ENCODE measurements at places on chromosomes 11 and 22.
A peak's percentile ranks its signal among the peaks of the same experiment; 100 is the strongest.

- DNase-seq, result peak; percentile 49
These were observed 585 bp downstream of the CYB5R3 start for GRCh38 chr22:42648368-42649245.

DNA sequence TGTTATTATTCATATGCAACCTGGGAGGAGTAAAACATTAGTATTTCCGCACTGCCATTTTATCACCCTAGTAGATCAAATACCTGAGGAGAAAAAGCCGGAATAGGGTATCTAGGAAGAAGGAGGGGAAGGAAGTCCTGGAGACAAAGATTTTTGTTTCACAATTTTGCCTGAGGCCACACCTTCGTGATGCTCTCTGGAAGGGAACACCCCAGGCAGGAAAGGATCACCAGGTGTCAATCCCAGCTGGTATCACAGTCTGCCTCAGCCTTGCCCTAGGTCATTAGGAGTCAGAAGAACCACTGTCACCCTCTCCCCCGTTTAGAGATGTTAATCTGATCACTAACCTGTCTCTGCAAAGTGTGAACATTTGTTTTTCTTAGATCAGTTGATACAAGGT lies 35.4 kb upstream of the IGSF9B start:
- no peak for DNase-seq

GRCh38 chr11:109940816-109941215 lies 152.4 kb upstream of the ZC3H12C start:
- DNase-seq, result peak; percentile 62

- peak; percentile 5 for DNase-seq
These were observed 42.8 kb downstream of the PIWIL3 start for GRCh38 chr22:24731761-24732160.

DNA sequence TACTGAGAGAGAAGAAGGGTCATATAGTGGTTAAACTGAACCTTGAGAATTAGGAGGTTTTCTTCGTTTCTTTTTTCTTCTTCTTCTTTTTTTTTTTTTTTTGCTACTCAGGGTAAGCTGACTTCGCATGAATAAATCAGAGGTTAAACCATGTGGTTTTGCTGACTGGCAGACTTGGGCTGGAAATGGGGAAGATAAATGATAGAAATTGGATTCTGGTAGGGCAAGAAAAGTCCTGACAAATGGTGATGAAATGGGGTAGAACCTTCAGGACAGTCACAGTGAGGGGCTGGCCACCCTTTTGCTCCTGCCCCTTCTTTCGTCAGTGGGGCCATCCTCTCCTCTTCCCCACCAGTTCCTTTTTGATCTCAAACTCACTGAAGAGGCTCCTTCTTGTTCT lies 1.6 kb upstream of the SWAP70 start:
- DNase-seq, result peak; percentile 93

- peak; percentile 72 for DNase-seq
These were observed 19.7 kb upstream of the MYRF start for GRCh38 chr11:61732705-61733104.

- DNase-seq, result no peak
These were observed 2.3 kb downstream of the PCF11 start for GRCh38 chr11:83158965-83159901.

DNA sequence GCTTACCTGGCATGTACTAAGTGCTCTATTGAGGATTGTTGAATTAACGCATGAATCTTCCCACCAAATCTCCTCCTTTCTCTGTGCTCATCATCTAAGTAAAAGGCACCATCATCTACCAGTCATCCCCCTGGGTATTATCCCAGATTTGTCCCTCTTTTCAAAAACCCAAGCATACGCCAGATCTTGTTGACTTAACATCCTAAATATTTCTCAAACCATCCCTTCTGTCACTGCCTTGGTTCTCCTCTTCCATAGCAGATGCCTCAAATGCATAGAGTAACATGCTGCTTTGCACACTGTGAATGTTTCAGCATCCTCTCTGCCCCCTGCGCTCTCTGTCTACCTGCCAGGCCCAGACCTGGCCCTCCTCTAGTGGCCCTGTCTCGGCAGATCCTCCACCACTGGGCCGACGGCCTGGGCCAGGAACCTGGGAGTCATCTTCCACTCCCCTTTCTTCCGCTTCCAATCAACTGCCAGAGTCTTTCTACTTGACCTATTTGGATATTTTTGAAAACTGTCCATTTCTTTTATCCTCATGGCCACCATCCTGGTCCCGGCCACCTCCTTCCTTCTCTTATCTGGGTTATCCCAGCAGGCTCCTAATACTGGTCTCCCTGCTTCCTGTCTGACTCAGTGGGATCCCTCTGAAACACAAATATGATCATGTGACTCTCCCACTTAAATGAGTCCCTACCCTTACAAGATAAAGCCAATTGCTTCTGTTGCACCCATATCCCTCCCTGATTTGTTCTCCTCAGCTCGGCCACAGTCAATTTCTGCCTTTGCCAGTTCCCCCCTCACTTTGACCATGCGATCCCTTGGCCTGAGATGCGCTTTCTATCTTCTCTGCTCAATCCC lies 3.4 kb upstream of the TAB1 start:
- DNase-seq, result no peak

- DNase-seq, result no peak
These were observed 78.1 kb downstream of the CYB5R2 start for GRCh38 chr11:7595016-7595866.

DNA sequence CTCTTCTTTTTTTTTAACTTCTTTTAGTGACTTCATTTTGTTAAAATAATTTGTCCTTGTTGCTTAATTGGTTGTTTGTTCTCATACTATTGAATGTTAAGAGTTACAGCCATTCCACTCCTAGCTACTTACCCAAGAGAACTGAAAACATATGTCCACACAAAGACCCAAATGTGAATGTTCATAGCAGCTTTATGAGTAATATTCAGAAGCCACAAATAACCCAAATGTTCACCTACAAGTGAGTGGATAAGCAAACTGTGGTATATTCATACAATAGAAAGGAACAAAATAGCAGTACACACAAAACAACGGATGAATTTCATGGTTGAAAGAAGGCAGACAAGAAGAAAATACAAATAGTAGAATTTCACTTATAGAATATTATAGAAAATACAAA lies 1.4 kb upstream of the OR4D11 start:
- DNase-seq, result no peak

GRCh38 chr22:29344137-29344536 lies 28.6 kb upstream of the RASL10A start:
- DNase-seq, result no peak

GRCh38 chr11:66639066-66639813 lies 737 bp downstream of the RBM4 start:
- peak; percentile 54 for DNase-seq

DNA sequence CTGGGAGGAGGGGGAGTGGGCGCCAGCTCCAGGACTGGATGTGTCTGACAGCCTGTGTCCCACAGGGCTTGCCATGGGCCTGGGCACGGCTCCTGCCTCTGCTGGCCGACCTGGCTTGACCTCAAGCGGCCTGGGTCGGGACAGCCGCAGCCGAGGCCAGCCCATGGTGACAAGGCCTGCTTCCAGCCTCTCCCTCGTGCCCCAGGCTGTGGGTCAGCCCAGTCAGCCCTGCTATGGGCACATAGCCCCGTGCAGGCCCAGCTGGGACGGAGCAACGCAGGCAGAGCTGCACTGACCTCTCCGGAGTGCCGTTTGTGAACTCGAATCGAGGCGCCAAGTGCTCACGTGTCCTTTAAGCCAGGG lies 17.9 kb downstream of the OSBPL5 start:
- no peak for DNase-seq

GRCh38 chr22:46355996-46356471 lies 20.5 kb downstream of the TRMU start:
- DNase-seq, result no peak

GRCh38 chr11:125559888-125560287 lies 9.4 kb upstream of the EI24 start:
- no peak for DNase-seq

GRCh38 chr11:13073119-13073981 lies 64.2 kb downstream of the RASSF10 start:
- DNase-seq, result no peak

DNA sequence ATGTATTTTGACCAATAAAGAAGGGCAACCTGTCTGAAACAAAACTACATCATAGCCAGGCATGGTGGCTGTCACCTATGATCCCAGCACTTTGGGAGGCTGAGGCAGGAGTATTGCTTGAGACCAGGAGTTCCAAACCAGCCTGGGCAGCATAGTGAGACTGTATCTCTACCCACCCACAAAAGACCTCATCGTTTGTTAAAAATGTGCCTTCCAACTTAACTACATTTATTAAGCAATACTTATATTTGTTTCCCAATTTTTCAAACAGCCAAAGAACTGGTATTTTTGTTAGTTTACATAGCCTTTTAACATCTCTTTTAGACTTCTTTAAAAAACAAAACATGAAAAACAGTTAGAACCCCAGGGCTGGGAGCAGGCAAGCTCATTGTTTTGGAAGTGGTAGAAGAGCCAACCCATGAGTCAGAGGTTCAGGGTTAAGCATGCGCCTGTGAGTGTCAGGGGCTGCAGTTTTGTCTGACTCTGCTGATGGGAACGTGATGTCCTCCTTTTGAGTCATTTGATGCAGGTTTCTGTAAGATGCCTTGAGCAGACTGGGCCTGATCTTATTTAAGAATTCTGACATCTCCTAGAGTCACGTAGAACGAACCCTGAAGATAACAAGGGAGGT lies 53.9 kb upstream of the CRTAM start:
- no peak for DNase-seq

GRCh38 chr11:13691286-13691899 lies 22.9 kb downstream of the FAR1 start:
- peak; percentile 38 for DNase-seq

- DNase-seq, result peak; percentile 84
These were observed 22.8 kb downstream of the OSBP2 start for GRCh38 chr22:30717331-30717921.

DNA sequence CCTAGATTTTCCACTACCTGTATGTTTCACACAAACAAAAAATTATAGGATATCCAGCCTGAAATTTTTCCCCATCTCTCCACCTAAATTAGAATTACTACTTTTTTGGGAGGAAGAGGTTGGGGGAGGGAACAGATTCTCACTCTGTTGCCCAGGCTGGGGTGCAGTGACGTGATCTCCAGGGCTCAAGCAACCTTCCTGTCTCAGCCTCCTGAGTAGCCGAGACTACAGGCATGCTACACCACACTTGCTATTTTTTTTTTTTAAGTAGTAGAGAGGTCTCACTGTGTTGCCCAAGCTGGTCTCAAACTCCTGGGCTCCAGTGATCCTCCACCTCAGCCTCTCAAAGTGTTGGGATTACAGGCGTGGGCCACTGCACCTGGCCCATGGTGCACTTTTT lies 9.5 kb downstream of the JAML start:
- DNase-seq, result no peak

GRCh38 chr11:7115780-7116179 lies 27.0 kb downstream of the RBMXL2 start:
- no peak for DNase-seq

DNA sequence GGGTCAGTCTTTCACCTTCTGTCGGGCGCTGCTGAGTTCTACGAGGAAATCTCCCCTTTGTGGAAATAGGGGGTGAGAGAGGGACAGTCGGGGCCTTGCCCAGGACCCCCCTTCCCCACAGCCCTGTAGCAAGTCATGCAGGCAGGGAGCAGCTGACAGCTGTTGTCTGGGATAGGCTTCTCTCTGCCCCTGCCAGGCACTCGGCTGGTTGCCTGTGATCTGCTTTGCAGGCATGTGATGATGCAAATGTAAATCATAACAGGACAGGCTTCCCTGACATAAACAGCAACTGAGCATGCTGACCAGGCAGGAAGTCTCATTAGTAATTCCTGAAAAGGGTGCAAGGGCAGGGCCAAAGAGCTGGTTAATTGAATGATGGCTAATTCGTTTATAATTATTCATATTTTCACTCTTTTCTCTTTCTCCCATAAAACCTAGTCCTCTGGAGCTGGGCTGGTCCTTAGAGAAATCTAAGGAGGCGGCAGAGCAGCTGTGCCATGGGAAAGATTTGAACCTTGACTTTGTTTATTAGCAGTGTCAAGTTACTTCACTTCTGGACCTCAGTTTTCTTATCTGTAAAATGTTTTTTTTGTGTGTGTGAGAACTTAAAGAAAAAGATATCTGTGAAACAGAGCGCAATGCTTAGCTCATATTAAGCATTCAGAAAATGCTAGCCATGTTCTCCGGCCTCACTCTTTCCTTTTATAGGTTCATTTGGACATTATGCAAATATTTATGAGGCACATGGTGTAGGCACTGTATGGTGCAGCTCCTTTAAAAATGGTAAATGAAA lies 129.7 kb downstream of the LDLRAD3 start:
- DNase-seq, result no peak

- peak; percentile 24 for DNase-seq
These were observed 515.1 kb downstream of the INSC start for GRCh38 chr11:15629690-15630321.

DNA sequence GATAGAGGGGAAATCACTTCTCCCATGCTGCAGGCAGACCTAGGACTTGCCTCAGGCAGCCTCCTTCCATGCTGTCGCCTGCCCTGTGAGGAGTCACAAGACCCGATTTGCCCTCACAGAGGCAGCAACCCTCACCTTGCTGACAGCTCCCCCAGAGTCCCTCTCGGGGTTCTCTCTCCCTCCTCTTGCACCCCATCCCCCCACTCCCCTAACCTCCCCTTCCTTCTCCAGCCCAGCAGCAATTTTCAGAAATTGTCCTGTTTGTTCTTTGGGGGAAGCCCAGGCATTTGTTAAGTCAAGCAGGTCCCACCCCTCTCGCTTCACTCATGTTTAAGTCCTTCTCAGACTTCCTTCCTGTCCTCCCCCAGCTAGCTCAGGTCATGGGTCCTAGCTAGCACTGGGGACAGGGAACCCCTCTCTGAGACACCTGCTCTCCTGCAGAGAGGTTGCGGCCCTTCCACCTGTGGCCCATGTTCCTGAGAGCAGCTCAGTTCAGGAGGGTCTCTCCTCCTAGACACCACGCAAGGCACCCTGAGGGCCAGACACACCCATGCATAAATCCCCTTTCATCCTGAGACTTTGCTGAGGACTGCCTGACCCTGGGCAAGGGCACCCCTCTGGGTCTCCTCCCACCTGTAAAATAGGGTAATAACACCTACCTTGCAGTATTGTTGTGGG lies 6.3 kb upstream of the FXYD2 start:
- DNase-seq, result peak; percentile 54

- DNase-seq, result no peak
These were observed 40.5 kb downstream of the DUSP8 start for GRCh38 chr11:1531449-1532013.

- no peak for DNase-seq
These were observed 13.2 kb downstream of the SLC25A18 start for GRCh38 chr22:17576470-17576869.

DNA sequence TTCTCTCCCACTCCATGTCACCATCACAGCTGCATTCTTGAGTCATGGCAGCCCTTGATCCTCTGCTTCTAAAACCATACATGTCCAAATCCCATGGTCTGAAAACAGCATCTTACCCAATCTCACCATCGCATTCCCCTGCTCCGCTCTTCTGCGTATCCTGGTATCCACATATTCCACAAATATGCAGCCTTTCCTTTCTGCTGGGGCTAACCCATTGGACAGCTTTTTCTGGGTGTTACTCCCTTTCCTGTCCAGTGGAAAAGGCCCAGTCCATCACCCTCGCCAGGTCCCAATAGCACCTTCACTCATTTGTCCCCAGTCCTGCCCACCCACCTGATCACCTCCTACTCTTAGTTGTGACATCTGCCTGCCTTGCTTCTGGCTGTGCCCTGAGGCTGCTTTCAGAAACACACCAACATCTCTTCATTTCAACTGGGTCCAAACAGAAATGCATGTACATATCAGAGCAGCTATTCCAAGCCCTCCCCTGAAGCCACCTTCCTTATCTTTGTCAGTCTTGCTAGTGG lies 237.6 kb upstream of the TBCEL start:
- DNase-seq, result no peak
